ENCODE measurements at places on chromosomes 3 and 15.

- no peak for DNase-seq
Observed at GRCh38 chr3:73401059-73401458, 223.7 kb downstream of the PDZRN3 start.

DNA sequence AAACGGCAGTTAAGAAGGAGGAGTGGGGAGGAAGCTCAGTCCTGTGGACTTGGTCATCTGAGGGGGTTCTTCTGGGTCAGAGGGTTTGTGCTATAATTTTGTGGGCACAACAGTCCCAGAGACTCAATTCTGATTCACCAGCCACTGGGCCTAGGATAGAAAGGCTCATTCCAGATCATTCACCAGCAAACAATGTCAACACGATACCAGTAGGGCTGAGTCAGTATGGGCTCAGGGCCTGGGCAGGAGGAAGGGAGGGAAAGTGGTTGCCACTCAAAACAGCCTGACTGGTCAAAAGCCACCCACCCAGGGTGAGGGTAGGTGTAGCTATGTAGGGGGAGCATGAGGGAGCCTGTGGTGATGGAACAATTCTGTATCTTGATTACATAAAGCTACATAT, 86.9 kb upstream of the MEX3B start:
- no peak for DNase-seq

DNA sequence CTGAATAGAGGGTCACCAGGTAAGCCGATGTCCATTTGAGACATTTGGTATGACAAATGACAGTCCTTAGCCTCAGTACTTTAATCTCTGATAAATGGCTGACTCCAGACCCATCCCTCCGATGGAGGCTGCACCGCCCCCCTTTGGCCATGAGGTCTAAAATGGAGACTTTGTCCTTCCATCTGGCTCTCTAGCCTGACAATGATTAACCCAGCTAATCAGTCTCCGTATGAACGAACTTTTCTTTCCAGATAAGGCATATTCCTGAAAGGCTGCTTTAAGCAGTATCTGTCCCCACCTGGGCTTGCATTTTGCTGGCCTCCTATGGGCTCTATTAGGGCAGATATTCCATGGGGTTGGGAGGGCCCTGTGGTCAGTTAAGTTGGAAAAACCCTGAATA, 10.8 kb upstream of the MYZAP start:
- DNase-seq: no peak

GRCh38 chr3:52057812-52058495, 1.6 kb upstream of the DUSP7 start:
- DNase-seq: no peak

GRCh38 chr3:138347960-138348753, at the start of gene MRAS:
TSS of gene MRAS (plus strand) at chr3:138348579. CDS start at chr3:138372884, 24,305 bp downstream.
- DNase-seq: peak; percentile 81

- no peak for DNase-seq
Observed at GRCh38 chr3:89223188-89223587, 115.8 kb downstream of the EPHA3 start.

- no peak for DNase-seq
Observed at GRCh38 chr3:180829409-180830405, 82.8 kb upstream of the FXR1 start.

DNA sequence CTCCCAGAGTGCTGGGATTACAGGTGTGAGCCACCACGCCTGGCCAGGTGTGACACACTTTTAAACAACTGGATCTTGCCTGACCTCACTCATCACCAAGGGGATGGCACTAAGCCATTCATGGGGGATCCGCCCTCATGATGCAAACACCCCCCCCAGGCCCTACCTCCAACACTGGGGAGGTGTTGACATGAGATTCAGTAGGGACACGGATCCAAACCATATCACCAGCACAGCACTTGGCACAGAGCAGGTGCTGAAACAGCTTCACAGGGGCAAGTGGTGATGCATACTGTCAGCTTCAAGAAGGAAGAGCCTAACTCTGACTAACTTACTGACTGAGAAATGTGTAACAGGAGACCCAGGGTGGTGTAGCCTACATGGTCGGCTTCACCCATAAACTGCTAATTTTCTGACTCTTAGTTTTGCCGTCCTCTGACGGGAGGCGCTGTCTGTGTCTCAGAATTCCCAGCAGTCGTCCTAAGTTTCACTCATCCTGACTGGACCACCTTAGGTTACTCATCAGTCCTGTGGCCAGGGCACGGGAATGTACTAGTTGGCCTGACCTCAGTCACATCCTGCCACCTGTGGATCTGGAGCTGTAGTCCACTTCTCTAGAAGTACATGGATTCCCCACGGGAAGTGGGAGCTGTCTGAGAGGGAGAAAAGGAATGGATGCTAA, 81.9 kb upstream of the PLXNA1 start:
- DNase-seq: no peak

DNA sequence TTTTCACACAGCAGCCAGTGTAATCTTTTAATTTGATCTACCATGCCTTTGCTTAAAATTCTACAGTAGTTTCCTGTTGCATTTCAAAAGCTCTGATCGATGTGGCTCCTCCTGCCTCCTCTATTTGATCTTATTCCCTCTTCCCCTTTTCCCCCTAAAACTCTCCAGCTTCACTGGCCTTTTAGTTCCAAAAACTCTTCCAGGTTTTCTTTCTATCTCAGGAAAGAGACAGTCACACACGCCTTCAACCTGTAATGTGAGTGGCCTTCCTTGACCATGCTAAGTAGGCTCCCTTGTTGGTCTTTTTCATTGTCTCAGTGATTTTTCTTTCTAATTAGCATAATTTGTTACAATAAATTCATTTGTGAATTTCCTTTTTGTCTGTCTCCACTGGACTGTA, 985 bp downstream of the TEX9 start:
- no peak for DNase-seq

- no peak for DNase-seq
Observed at GRCh38 chr3:2947536-2947935, 162.6 kb downstream of the IL5RA start.

DNA sequence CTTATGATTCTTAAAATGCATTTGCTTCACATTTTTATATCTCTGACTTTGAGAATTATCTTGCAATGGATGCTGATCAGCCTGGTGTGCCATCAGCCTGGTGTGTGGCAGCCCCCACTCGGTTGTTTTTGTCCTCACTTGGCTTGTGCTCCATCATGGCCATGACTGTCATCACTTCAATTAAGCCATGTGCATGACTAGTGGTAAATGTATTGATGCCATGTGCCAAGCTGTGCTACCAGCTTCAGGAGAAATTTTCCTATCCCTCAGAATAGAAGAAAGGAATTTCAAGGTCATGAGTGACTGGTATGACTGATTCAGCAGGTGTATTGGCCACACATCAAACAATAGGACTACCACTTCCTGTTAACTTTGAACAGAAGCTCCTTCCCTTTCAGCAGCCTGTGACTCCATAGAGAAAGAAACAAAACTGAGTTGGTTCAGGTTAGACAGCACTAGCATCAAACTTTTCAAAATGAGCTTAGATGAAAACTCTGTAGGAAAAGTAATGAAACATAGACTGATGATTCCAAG, 251.7 kb downstream of the GRM7 start:
- DNase-seq: no peak

GRCh38 chr3:141941093-141941492, 64.7 kb downstream of the ATP1B3 start:
- DNase-seq: no peak

- no peak for DNase-seq
Observed at GRCh38 chr3:44237665-44238064, 4.0 kb upstream of the TOPAZ1 start.

DNA sequence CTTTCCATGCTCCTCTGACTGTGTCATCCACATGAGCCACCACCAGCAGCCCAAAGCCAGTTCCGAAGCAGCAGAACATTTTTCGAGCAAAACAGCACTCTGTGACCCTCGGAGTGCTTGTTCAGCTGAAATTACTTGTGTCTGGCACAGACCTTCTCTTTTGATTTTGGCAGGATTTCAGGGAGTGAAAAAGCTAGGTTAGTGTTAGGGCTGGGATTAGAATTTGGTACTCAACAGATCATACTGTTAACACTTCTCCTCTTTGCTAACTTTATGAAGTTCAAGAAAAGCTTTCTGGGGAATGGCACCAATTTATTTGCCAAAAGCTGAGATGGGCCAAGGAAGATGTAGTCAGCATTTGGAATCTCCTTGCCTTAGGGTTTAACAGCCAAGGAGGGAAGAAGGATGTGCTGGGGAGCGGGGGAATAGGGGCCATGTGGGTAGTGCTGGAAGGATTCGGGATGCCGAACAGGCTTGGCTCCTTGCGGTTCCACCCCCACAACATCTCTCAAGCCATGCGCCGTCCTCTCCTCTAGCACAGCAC, 55.1 kb upstream of the TRA2B start:
- DNase-seq: no peak

DNA sequence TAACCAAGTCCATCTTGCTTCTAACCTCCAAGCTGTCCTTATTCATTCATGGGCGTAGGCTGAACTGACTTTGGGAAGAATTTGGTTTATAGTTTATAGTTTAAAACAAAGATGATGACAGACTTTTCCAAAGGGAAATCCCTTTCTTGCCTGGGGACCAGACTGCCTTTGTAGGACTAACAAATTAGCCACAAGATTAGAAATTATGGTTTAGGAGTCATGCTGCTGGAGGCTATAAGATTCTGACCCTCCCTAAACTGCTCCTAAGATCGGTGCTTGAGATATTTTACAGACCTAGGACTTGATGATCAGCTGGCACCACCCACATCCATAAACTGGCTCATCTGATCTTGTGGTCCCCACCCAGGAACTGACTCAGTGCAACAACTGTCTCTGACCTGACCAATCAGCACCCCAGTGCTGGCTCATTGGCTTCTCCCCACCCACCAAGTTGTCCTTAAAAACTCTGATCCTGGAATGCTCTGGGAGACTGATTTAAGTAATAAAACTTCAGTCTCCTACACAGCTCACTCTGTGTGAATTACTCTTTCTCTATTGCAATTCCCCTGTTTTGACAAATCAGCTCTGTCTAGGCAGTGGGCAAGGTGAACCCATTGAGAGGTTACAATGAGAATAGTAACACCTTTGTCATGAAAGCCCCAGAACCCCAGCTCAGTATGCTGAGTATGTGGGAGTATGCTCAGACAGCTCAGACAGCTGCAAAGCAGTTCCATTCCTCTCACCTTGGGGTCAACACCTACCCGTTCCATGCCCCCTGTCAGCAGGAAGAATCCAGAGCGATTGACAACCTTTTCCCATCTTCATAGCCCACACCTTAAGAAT, 51.6 kb upstream of the C15orf39 start:
- DNase-seq: peak; percentile 87

DNA sequence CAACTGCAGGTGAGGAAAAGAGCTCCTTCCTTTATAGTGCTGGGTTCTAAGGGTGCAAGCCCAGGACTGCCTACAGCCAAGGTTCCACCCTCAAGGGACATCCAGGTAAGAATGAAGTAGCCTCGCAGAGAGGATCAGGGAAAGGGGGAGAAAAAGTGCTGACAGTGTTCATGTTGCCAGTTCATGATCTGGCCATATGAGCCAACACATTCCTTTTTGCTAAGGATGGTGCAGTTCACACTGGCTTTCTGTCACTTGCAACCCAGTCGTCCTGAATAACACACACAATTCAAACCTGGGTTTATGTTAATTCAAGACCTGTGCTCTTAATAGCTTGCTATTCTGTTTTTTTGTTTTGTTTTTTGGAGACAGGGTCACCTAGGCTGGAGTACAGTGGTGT, 9.0 kb downstream of the CLN6 start:
- DNase-seq: no peak
